HuH-7.5 (cell line): ENCODE measurements at places on chromosomes 16 and 17.
A peak's percentile ranks its signal among the peaks of the same experiment; 100 is the strongest.

GRCh38 chr17:45334231-45334630, 17.4 kb upstream of the MAP3K14 start:
- no peak for DNase-seq

- no peak for DNase-seq
Observed at GRCh38 chr16:31327646-31328225, 27.2 kb upstream of the ITGAX start.

GRCh38 chr16:66474750-66475199, 47.7 kb downstream of the BEAN1 start:
- no peak for DNase-seq

- peak; percentile 93 for DNase-seq
Observed at GRCh38 chr17:7329997-7330637, 982 bp upstream of the NEURL4 start.

DNA sequence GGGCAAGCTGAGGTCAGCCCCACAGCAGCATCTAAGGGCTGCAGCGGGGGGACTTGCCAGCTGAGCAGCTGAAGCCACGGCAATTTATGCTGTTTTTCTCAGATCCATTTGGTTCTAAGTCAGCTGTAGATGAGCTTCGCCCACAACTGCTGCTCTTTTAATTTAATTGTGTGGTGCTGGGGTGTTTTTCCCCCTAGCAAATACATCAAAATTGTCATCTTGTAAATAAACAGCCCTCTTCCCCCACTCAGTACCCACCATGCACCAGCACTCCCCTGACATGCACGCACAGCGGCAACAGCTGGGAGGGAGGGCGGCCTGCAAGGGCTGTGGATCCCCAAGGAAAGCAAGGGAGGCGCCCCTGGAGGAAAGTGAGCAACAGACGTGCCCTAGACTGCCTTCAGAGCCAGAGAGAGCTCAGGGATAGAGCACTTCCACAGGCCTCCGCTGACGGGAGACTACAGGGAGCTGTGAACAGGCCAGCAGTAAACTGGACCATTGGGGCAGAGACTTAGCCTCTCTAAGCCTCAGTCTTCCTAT, 149.5 kb downstream of the TMEM132E start:
- no peak for DNase-seq
